ENCODE measurements at places on chromosomes 2 and 18. TPM values are rescaled to one million over a fixed set of nuclear protein-coding genes. Genes with fewer than 3 reads are reported as not detected.

Gene PROKR1
- total RNA-seq, result not detected

DNA sequence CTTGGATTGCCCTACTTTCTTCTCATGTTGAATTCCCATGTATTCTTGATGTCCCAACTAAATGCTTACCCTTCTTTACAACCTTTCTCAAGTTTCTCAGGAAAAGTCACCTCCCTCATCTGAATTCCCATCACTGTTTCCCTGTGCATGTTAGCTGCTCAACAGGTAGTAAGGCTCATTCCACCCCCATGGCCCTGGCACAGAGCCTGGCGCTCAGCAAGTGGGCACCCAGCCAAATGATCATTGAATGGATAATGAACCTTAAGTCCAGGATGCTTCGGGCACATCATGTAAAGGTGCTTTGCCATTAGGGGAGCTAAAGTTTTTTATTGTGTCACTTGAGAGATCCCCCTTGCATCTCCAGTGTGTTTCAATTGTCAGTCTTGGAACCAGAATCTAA, 124.0 kb downstream of the PKP4 start:
- no peak for DNase-seq
- H3K4me3 ChIP-seq, result no peak overlapping the region
- no peak overlapping the region for H3K27ac ChIP-seq
- H3K4me1 ChIP-seq, result no peaks in the 10 kb centered on the region
- H3K27me3 ChIP-seq, result no peaks in the 10 kb centered on the region

- H3K27ac ChIP-seq, result no peak overlapping the region
- H3K27me3 ChIP-seq, result no peaks in the 10 kb centered on the region
- no peaks in the 10 kb centered on the region for H3K4me1 ChIP-seq
Measured at GRCh38 chr2:126893606-126894005, 5.1 kb upstream of the TEX51 start.

Gene DNAJC5G
- total RNA-seq, result not detected

DNA sequence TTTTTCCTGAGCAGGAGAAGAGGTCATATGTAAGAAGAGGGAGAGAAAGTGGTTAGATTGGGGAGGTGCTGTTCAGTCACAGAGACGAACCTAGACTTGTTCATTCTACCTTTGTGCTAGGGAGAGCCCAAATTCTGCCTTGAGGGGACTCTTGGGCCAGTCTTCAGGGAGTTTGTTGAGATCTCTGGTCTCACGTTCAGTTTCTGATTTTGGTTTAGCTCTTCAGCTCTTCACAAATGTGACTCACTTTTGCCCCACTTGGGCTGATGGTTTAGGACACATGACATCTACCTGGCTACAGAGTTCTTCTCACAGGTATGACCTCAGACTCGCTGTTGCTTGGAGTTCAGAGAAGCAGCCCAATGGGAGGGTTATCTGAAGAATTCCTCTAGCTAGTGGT, 49.2 kb upstream of the DARS1 start:
- H3K4me3 ChIP-seq, result no peak overlapping the region
- no peak overlapping the region for H3K27ac ChIP-seq
- no peaks in the 10 kb centered on the region for H3K27me3 ChIP-seq

- no peak overlapping the region for H3K27ac ChIP-seq
- peaks cover 10% of the 10 kb centered on the region for H3K4me1 ChIP-seq
- H3K4me3 ChIP-seq, result no peak overlapping the region
Measured at GRCh38 chr2:112776113-112776512, 8.2 kb downstream of the IL1A start.

Data from T-cell (primary cell).